ENCODE measurements at places on chromosomes 1 and 21. TPM values are rescaled to one million over a fixed set of nuclear protein-coding genes. Genes with fewer than 3 reads are reported as not detected.

- H3K27me3 ChIP-seq = no peaks in the 10 kb centered on the region
- no peak for DNase-seq
- no peaks in the 10 kb centered on the region for H3K36me3 ChIP-seq
Observed at GRCh38 chr21:16117851-16118590, 388.2 kb downstream of the USP25 start.

SUCO gene
- 12.5 TPM for total RNA-seq

DNA sequence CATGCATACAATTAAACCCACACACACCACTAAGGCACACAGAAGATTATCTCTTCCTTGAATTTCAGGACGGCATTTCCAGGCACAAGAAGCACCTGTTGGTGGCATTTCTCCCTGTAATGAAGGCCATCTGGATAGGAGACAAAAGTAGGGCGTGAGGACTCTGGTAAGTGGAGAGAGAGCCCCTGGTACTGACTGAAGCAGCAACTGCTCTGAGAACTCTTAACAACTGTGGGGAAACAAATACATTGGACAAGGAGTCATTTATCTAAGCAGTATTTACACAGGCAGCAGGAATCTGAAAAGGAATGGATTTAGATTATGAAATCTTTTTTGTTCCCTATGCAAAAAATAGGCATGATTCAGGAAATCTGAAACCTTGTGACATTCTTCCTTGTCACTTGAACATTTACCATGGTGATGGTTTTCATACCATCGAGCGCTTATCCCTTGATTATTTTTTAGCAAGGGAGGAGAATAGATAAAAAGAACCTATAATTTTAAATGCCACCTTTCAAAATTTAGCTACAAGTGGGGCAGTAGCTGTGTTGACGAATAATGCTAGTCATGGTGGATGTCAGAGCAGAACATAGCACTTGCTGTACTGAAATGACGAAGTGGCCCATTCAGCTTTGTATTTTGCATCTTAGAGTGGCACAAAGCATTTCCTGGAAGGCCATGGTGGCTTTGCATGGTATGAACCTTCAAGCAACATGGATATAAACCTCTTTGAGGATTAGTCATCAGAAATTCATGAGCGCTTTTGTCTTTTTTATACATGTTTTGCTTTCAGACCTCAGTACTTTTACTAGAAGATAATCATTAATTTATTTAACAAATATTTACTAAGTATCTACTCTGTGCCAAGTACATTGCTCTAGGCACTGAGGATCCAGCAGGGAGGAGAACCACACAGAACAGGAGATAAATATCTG lies 362.0 kb downstream of the ADGRL2 start:
- H3K27me3 ChIP-seq = no peaks in the 10 kb centered on the region
- peaks cover 10% of the 10 kb centered on the region for H3K4me1 ChIP-seq
- DNase-seq = no peak
- H3K4me3 ChIP-seq = no peak overlapping the region
- no peak overlapping the region for H3K27ac ChIP-seq

GRCh38 chr1:234231061-234231892 lies 142.0 kb upstream of the COA6 start:
- H3K27me3 ChIP-seq = peaks cover 8% of the 10 kb centered on the region
- H3K27ac ChIP-seq = no peak overlapping the region
- DNase-seq = no peak
- H3K4me1 ChIP-seq = peaks cover 7% of the 10 kb centered on the region
- no peak overlapping the region for H3K4me3 ChIP-seq
- no peaks in the 10 kb centered on the region for H3K36me3 ChIP-seq

- H3K27ac ChIP-seq = no peak overlapping the region
- peaks cover 30% of the 10 kb centered on the region for H3K4me1 ChIP-seq
- no peaks in the 10 kb centered on the region for H3K36me3 ChIP-seq
Observed at GRCh38 chr1:244325056-244325758, 126.5 kb downstream of the ADSS2 start.

CYP4A22 gene
- total RNA-seq = not detected

DNA sequence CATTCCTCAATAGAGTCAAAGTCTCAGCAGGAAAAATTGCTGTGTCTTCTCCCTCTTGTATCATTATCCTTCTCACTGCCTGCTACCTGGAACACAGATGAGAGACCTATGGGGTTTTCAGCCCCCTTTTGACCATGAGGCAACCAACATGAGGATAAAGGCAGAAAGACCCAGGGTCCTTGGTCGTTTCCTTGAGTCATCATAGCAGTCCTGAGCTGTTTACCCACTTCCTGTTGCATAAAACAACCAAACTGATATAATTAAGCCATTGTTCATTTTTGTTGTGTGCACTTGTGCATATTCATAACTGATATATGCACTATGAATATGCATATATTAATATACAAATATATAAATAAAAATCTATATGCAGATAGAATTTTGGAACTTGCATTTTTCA lies 188.3 kb upstream of the MAP1LC3C start:
- no peaks in the 10 kb centered on the region for H3K27me3 ChIP-seq
- no peaks in the 10 kb centered on the region for H3K4me1 ChIP-seq
- H3K36me3 ChIP-seq = no peaks in the 10 kb centered on the region
- no peak for DNase-seq
- H3K4me3 ChIP-seq = no peak overlapping the region

PCSK9 gene
- 1.7 TPM for total RNA-seq

- H3K27me3 ChIP-seq = no peaks in the 10 kb centered on the region
- peaks cover 24% of the 10 kb centered on the region for H3K36me3 ChIP-seq
- H3K4me3 ChIP-seq = no peak overlapping the region
- no peak overlapping the region for H3K27ac ChIP-seq
- no peak for DNase-seq
- no peaks in the 10 kb centered on the region for H3K4me1 ChIP-seq
Observed at GRCh38 chr1:231279683-231280082, 38.7 kb downstream of the GNPAT start.

DNA sequence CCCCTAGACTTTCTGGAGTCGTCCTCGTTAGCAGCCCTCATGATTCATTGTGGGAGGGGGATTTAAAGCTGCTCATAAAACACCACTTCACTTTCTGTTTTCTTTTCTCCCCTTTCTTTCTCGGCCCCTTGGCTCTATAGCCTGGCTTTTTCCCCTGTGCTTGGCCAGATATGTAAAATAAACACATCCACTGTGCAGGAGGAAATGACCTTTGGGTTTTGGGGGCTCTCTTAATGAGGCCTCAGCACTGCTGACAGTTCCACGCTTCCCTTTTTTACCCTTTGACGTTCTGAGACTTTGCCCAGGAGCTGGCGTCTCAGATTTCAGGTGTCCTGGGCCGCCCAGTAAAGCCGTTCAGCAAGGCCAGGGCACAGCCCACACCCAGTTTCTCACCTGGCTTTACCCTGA lies 65.7 kb downstream of the RUNX3 start:
- H3K36me3 ChIP-seq = no peaks in the 10 kb centered on the region
- H3K4me3 ChIP-seq = no peak overlapping the region
- no peak overlapping the region for H3K27ac ChIP-seq
- DNase-seq = peak; percentile 39

ZNF695 gene
- total RNA-seq = not detected

ITGB2 gene
- 14.2 TPM for total RNA-seq

CTH gene
- total RNA-seq = 0.89 TPM

SPRR2F gene
- not detected for total RNA-seq

SAMD11 gene
- 9.8 TPM for total RNA-seq

GRCh38 chr21:32481875-32482408 lies 69.4 kb downstream of the EVA1C start:
- no peak overlapping the region for H3K4me3 ChIP-seq
- H3K27me3 ChIP-seq = no peaks in the 10 kb centered on the region
- DNase-seq = no peak
- H3K4me1 ChIP-seq = peaks cover 8% of the 10 kb centered on the region

DNA sequence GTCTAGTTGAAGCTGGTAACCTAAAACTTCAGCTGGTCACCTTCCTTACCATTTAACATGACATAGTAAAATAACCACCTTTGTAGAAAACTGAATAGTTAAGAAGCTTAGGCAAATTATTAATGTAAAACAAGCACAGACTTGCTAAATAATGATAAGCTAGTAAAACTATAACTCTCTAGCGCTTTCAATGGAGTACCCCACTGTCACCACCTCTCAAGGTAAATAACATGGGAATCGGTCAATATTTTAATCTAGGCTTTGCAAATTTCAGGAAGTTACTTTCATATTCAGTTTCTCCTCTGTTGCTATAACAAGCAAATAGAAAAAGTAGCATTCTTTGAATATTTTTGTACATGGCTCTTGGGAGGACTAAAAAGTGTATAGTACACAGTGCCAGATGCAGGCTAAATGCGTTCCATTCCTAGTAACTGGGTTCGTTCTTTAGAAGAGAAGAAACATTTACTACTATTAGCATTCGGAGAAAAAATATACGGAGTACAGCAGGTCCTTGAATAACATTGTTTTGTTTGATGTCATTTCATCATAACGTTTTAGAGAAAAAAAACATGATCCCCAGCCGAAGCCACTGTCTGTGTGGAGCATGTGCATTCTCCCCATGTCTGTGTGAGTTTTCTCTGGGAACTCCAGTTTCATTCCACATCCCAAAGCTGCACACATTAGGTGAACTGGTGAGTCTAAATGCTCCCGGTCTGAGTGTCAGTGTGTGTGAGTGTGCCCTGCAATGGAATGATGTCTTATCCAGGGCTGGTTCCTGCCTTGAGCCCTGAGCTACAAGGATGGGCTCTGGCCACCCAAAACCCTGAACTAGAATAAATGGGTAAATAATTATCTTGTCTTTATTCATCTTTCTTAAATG lies 52.5 kb downstream of the EPRS1 start:
- H3K36me3 ChIP-seq = peaks cover 56% of the 10 kb centered on the region
- H3K27ac ChIP-seq = no peak overlapping the region
- H3K4me1 ChIP-seq = peaks cover 31% of the 10 kb centered on the region
- no peaks in the 10 kb centered on the region for H3K27me3 ChIP-seq
- no peak overlapping the region for H3K4me3 ChIP-seq

RAB25 gene
- 216 TPM for total RNA-seq

DNA sequence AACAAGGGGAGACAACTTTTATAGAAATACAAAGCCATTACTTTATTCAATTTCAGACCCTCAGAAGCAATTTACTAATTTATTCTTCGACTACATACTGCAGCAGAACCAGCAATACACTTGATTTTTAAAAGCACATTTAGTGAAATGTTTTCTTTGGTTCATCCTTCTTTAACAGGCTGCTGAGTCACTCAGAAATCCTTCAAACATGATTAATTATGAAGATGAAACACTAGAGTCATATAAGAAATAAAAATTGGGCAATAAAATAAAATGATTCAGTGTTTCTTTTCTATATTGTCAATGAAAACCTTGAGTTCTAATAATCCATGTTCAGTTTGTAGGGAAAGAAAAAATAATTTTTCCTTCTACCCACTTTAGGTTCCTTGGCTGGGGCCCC lies 47.0 kb downstream of the CHML start:
- no peaks in the 10 kb centered on the region for H3K27me3 ChIP-seq
- H3K36me3 ChIP-seq = no peaks in the 10 kb centered on the region
- DNase-seq = no peak
- H3K4me3 ChIP-seq = no peak overlapping the region
- no peak overlapping the region for H3K27ac ChIP-seq

GRCh38 chr1:219278288-219278687 lies 104.6 kb downstream of the LYPLAL1 start:
- H3K4me3 ChIP-seq = no peak overlapping the region
- DNase-seq = no peak
- H3K27me3 ChIP-seq = no peaks in the 10 kb centered on the region

GRCh38 chr1:52604063-52604770 lies 2.0 kb downstream of the GPX7 start:
- DNase-seq = no peak
- peaks cover 27% of the 10 kb centered on the region for H3K4me1 ChIP-seq

NT5C1A gene
- not detected for total RNA-seq

TMEM269 gene
- 0.55 TPM for total RNA-seq

DNA sequence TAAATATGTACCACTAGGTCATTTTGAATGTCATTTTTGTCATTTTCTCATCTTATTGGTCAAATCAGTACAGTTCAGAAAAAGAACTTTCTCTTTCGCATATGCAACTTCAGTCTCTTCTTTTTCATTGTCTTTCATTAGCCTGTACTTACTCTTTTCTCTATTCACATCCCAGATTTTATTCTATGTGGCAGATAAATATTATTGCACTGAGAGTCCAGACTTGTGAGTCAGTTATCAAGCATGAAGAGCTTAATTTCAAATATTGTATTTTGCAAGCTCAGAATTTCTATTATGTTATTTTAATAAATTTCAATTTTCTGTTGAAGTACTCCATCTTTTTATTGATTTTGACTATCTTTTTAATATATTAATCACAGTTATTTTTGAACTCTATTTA lies 105.2 kb upstream of the PALMD start:
- H3K4me1 ChIP-seq = no peaks in the 10 kb centered on the region
- H3K27me3 ChIP-seq = no peaks in the 10 kb centered on the region
- no peak overlapping the region for H3K4me3 ChIP-seq
- H3K36me3 ChIP-seq = no peaks in the 10 kb centered on the region
- no peak overlapping the region for H3K27ac ChIP-seq

DNA sequence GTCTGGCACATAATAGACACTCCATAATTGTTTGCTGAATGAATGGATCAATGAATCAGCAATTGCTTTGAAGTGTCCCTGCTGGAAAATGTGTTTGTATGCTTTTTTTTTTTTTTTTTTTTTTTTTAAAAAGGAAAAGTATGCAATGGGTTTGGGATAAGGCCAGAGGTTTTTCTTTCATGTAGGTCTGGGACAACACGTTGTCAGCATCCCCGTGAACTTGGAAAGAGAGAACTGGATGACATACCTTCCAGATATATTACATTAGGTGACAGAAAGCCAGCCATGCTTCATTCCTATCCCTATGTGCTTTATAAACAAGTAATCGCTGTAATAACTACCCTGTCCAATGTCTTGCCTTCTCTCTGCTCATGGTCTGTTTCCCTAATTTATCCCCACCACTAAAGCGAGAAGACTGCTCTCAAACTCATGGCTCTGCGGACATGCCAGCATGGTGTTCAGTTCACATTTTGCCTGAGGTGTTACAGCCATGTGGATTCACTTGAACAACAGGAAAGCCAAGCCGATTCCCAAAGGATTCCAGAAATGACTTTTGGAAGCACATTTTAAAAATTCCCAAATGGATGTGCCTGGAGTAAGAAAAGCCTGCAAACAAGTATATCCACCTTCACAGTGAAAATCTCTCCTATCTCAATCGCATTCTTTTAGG lies 34.8 kb upstream of the GREM2 start:
- H3K4me3 ChIP-seq = no peak overlapping the region
- no peak for DNase-seq
- H3K4me1 ChIP-seq = no peaks in the 10 kb centered on the region
- H3K27ac ChIP-seq = no peak overlapping the region
- no peaks in the 10 kb centered on the region for H3K36me3 ChIP-seq

DNA sequence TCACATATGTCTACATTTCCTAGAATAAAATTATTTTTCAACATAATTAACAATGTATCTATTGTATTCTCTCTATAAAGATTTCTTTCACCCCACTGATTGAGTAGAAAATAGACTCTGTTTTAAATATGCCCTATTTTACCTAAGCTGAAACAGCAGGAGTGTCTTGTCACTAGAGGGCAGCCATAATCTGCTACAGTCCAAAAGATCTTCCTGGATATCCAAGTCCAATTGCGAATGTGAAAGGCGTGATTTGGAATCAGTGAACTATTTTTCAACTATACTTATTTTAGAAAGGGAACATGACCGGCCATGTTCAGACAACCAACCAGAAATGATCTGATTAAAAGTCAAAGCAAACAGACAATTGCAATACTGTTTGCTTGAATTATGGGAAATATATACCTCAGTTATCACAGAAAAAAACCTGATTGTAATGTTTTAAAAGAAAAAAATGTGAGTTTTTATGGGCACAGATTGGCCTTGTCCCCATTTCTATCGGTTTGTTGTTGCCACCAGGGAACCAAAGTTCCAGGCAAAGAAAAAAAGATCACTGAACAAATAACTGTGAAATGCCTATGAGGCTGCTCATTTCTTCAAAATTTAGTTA lies 1211.0 kb upstream of the ADGRL4 start:
- no peak for DNase-seq
- H3K27me3 ChIP-seq = no peaks in the 10 kb centered on the region
- H3K4me3 ChIP-seq = no peak overlapping the region
- H3K4me1 ChIP-seq = peaks cover 6% of the 10 kb centered on the region
